GM23338 (cell line): ENCODE measurements at places on chromosomes 16 and 17. TPM values are rescaled to one million over a fixed set of nuclear protein-coding genes. Genes with fewer than 3 reads are reported as not detected.
A peak's percentile ranks its signal among the peaks of the same experiment; 100 is the strongest.

- no peaks in the 10 kb centered on the region for H3K36me3 ChIP-seq
- DNase-seq: no peak
- no peak overlapping the region for H3K27ac ChIP-seq
- H3K27me3 ChIP-seq: no peaks in the 10 kb centered on the region
- H3K4me3 ChIP-seq: no peak overlapping the region
Observed at GRCh38 chr16:79009896-79010295, 590.6 kb downstream of the MAF start.

GRCh38 chr17:74088285-74088933, 115.1 kb upstream of the RPL38 start:
- no peak overlapping the region for H3K27ac ChIP-seq
- H3K4me3 ChIP-seq: no peak overlapping the region
- H3K4me1 ChIP-seq: no peaks in the 10 kb centered on the region
- H3K36me3 ChIP-seq: no peaks in the 10 kb centered on the region
- no peaks in the 10 kb centered on the region for H3K27me3 ChIP-seq
- DNase-seq: no peak

DNA sequence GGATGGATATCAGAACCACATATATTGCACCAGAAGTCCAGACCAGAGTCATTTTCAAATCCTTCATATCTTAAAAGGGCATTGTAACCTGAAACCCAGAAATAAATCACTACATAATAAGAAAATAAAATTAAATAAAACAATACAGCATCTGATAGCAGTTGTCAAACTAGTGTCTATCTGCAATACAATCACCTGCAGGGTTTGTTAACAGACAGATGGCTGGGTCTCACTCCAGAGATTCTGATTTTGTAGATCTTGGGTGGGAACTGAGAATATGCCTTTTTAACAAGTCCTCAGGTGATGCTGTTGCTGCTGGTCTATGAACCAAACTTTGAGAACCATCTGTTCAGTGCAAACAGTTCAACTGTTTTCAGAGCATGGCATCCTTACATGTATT, 37.6 kb downstream of the NME2 start:
- H3K27ac ChIP-seq: no peak overlapping the region
- no peak for DNase-seq
- peaks cover 64% of the 10 kb centered on the region for H3K36me3 ChIP-seq
- H3K4me1 ChIP-seq: no peaks in the 10 kb centered on the region

- no peaks in the 10 kb centered on the region for H3K36me3 ChIP-seq
- H3K27me3 ChIP-seq: no peaks in the 10 kb centered on the region
- peaks cover 9% of the 10 kb centered on the region for H3K4me1 ChIP-seq
- no peak overlapping the region for H3K4me3 ChIP-seq
- no peak overlapping the region for H3K27ac ChIP-seq
Observed at GRCh38 chr16:12324152-12324551, 347.6 kb downstream of the SNX29 start.

- no peak for DNase-seq
- H3K4me3 ChIP-seq: no peak overlapping the region
- no peaks in the 10 kb centered on the region for H3K36me3 ChIP-seq
- H3K4me1 ChIP-seq: no peaks in the 10 kb centered on the region
- no peaks in the 10 kb centered on the region for H3K27me3 ChIP-seq
Observed at GRCh38 chr16:64629622-64630021, 492.2 kb downstream of the CDH11 start.

DNA sequence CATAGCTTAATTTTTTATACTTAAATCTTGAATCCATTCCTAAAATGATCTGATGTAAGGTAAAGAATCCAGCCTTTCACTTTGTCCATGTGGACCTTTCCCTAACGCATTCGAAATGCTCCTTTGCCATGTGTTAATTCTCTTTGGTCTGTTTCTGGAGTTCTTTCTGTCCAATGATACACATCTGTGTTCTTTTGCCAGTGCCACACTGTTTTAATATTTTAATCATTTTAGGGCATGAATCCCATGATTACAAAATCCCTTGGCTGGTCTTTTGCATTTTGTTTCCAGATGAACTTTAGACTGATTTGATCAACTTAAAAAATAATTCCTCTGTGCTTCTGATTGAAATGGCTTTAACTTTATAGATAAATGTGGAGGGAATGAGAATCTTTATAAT, 74.1 kb downstream of the NTN1 start:
- no peak overlapping the region for H3K27ac ChIP-seq
- no peak for DNase-seq
- H3K4me3 ChIP-seq: no peak overlapping the region
- H3K4me1 ChIP-seq: no peaks in the 10 kb centered on the region
- no peaks in the 10 kb centered on the region for H3K36me3 ChIP-seq
- H3K27me3 ChIP-seq: no peaks in the 10 kb centered on the region

DNA sequence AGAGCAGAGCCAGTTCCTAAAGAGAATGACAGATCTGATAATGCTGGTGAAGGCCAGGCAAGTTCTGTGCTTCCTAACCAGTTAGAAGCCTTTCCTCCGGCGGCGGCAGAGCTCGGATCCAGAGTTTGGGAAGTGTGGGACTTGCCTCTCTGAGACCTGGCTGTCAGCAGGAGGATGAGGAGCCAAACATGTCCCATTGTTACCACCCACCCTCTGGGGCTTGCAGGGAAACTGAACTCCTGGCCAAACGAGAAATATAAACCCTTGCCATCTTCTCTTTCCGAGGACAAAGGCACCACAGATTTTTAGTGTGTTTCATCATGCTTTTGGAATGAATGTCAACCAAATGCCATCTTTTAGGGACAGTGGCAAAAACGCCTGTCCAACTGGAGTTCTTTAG, 80.2 kb upstream of the SMURF2 start:
- H3K4me1 ChIP-seq: 0 out of 2 replicates have a peak, but pooled peaks cover 3% of the 10 kb centered on the region
- no peak overlapping the region for H3K4me3 ChIP-seq
- DNase-seq: no peak
- 0 out of 2 replicates have a peak overlapping the region, but pooled peaks have one; percentile 62 for H3K27ac ChIP-seq
- H3K27me3 ChIP-seq: no peaks in the 10 kb centered on the region

The RAB26 gene
- 3.7 and 4.1 TPM in 2 replicates for total RNA-seq

The PDILT gene
- not detected in 2 replicates for total RNA-seq

The TBC1D3C gene
- not detected in 2 replicates for total RNA-seq

The CACNG4 gene
- total RNA-seq: 4.0 and 4.1 TPM in 2 replicates

The ARL6IP1 gene
- 250 and 270 TPM in 2 replicates for total RNA-seq
